ENCODE measurements at places on chromosomes 2 and 18.

GRCh38 chr18:58161659-58162058 lies 117.6 kb downstream of the NEDD4L start:
- DNase-seq = no peak

DNA sequence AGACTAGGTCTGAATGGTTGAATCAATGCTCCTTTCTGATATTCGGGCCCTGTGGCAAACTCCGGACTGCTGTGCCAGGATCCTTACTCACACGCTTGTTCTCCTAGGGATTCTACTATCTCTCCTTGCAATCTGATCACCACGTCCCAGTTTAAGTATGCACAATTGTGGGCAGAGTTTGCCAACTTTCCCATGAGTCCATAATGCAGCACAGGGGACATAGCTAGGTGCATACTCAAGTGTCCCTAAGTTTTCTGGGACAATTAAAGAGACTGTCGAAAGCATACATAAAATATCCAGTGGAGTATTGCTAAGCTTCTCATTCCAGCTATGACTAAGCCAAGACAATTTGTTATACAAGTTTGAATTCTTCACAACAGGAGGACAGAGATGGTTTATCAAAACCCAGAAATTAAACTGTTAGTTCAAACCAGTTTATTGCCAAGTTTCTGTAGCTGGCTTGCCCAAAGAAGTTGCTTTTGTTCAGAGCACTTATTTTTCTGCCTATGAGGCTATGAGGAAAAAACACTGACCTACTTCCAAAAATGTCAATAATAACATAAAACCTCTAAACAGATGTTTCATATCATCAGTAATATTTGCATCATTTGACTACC lies 136.1 kb downstream of the EXOC6B start:
- no peak for DNase-seq

GRCh38 chr2:41431756-41432155 lies 616.1 kb upstream of the PKDCC start:
- no peak for DNase-seq

DNA sequence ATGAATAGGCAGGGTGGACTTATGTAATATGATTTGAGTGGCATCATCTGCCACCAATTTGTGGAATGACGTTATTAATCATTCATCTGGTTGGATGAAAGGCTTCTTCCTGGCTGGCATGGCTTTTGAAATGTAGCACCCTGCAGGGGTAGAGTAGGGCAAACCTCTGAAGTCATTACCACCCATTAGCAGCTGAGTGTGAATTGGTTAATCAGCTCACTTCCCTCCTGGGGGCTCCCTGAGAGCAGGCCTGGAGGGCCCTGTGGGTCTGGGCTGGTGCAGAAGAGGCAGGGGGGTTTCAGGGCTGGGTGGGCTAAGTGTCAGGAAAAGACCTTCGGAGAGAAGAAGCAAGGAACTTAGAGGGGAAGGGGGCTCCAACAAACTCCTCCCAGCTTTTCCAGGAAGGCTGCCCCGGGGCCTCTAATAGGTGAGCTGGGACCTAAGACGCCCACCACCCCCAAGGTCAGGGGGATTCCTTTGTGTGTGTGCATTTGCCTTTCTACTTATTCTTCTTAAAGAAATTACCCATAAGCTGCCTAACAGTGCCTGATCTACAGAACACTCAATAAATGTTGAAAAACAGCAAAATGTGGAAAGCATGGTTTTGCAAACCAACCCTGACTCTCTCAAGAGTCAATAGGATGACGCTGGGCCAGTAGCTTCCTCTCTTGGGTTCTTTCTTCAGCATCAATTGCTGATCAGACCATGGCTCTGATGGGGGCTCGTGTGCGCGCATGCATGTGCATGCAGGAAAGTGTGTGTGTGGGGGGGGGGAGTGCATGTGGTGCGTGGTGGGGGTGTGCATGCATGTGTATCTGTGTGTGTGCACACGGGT lies 49.7 kb upstream of the ZNF516 start:
- DNase-seq = no peak

All from HCEC 1CT (cell line).